ENCODE measurements at places on chromosomes 3 and 15. TPM values are rescaled to one million over a fixed set of nuclear protein-coding genes. Genes with fewer than 3 reads are reported as not detected.
A peak's percentile ranks its signal among the peaks of the same experiment; 100 is the strongest.

KCNAB1 gene
- total RNA-seq: 0.40 TPM

BCHE gene
- total RNA-seq: 0.20 TPM

FANCD2OS gene
- total RNA-seq: not detected

AGTR1 gene
- total RNA-seq: 0.07 TPM

GOLGA8T gene
- not detected for total RNA-seq

SI gene
- total RNA-seq: not detected

KCNH8 gene
- 0.02 TPM for total RNA-seq

SAMMSON gene
- total RNA-seq: 1.3 TPM

TIPARP gene
- 14.6 TPM for total RNA-seq

XCR1 gene
- not detected for total RNA-seq

FGD5 gene
- total RNA-seq: 0.13 TPM

RTP2 gene
- not detected for total RNA-seq

PGBD4 gene
- 2.2 TPM for total RNA-seq

GNB4 gene
- 27.9 TPM for total RNA-seq

PSTPIP1 gene
- total RNA-seq: not detected

DNA sequence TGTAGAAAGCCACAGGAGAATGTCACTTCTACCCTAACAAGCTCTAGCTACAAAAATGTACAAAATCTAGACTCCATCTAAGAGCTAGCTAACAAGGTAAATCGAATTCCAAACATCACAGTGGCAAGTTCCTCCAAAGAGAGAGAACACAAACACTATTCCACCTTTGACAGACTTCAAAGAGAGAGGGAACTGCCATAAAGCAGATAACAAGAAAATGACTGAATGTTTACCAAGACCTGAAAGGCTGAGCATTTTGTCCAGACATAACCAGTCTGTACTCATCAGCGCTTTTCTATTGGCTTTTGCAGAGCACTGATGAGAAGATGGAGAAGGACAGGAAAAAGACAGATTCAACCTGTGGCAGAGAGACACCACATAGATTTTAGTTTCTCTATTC, 1419.6 kb upstream of the ALCAM start:
- H3K4me1 ChIP-seq: no peaks in the 10 kb centered on the region
- DNase-seq: no peak
- H3K27ac ChIP-seq: no peak overlapping the region
- H3K36me3 ChIP-seq: no peaks in the 10 kb centered on the region

- no peak overlapping the region for H3K4me3 ChIP-seq
- H3K27ac ChIP-seq: no peak overlapping the region
- no peaks in the 10 kb centered on the region for H3K4me1 ChIP-seq
- no peaks in the 10 kb centered on the region for H3K36me3 ChIP-seq
- DNase-seq: no peak
- H3K27me3 ChIP-seq: no peaks in the 10 kb centered on the region
These were observed 734.0 kb upstream of the NR2F2 start for GRCh38 chr15:95596496-95596895.

GRCh38 chr3:14139771-14140170, 14.9 kb downstream of the TMEM43 start:
- H3K27ac ChIP-seq: no peak overlapping the region
- peaks cover 66% of the 10 kb centered on the region for H3K36me3 ChIP-seq
- no peaks in the 10 kb centered on the region for H3K27me3 ChIP-seq
- peaks cover 11% of the 10 kb centered on the region for H3K4me1 ChIP-seq

DNA sequence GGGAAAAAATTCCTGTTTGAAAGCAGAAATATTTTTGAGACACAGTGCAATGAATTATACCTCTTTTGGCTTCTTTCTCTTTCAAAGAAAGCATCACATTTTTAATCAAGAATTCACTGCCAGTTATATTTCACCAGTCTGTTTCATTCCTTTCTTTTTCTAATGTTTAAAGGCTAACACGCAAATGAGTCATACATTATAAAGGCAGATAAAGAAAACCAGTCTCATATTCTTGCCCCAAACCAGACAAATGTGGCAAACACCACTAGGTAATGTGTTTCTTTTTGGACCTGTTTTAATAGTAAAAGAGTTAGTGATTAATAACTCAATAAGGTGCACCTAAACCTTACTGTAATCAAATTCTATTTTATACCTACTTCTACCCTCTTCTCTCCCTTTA, 83.8 kb downstream of the PLOD2 start:
- H3K27ac ChIP-seq: no peak overlapping the region
- H3K4me1 ChIP-seq: no peaks in the 10 kb centered on the region
- no peak for DNase-seq

GRCh38 chr3:5520237-5520636, 332.7 kb downstream of the EDEM1 start:
- peak; percentile 71 for DNase-seq
- H3K4me1 ChIP-seq: no peaks in the 10 kb centered on the region
- no peaks in the 10 kb centered on the region for H3K36me3 ChIP-seq
- no peaks in the 10 kb centered on the region for H3K27me3 ChIP-seq
- no peak overlapping the region for H3K4me3 ChIP-seq

- H3K4me3 ChIP-seq: no peak overlapping the region
- no peaks in the 10 kb centered on the region for H3K27me3 ChIP-seq
- no peak for DNase-seq
- H3K27ac ChIP-seq: no peak overlapping the region
- H3K36me3 ChIP-seq: no peaks in the 10 kb centered on the region
These were observed 786.5 kb downstream of the PDCD6IP start for GRCh38 chr3:34584971-34585370.

DNA sequence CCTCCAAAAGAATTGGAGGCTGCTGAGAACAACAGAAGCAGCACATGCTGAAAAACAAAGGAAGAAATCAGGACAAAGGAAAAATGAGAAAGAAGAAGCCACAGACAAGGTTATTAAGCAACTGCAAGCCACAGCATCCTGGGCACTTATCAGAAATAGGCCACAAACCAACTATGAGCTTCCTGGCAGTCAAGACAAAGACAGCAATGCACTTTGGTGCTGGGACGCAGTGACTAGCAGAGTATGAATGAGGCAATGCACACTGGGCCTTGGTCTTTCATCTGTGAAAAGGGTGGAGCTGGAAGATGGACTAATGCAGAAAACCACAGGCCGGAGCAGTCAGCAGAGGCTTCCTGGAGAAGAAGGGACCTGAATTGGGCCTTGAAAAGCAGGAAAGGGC, 56.0 kb upstream of the LINGO1 start:
- H3K36me3 ChIP-seq: no peaks in the 10 kb centered on the region
- no peak for DNase-seq
- H3K4me1 ChIP-seq: 0 out of 2 replicates have a peak, but pooled peaks cover 3% of the 10 kb centered on the region
- no peak overlapping the region for H3K27ac ChIP-seq
- no peak overlapping the region for H3K4me3 ChIP-seq

GRCh38 chr3:5058471-5058951, 63.6 kb upstream of the ARL8B start:
- peaks cover 36% of the 10 kb centered on the region for H3K4me1 ChIP-seq
- no peak overlapping the region for H3K27ac ChIP-seq
- no peak overlapping the region for H3K4me3 ChIP-seq
- no peaks in the 10 kb centered on the region for H3K36me3 ChIP-seq
- no peaks in the 10 kb centered on the region for H3K27me3 ChIP-seq

DNA sequence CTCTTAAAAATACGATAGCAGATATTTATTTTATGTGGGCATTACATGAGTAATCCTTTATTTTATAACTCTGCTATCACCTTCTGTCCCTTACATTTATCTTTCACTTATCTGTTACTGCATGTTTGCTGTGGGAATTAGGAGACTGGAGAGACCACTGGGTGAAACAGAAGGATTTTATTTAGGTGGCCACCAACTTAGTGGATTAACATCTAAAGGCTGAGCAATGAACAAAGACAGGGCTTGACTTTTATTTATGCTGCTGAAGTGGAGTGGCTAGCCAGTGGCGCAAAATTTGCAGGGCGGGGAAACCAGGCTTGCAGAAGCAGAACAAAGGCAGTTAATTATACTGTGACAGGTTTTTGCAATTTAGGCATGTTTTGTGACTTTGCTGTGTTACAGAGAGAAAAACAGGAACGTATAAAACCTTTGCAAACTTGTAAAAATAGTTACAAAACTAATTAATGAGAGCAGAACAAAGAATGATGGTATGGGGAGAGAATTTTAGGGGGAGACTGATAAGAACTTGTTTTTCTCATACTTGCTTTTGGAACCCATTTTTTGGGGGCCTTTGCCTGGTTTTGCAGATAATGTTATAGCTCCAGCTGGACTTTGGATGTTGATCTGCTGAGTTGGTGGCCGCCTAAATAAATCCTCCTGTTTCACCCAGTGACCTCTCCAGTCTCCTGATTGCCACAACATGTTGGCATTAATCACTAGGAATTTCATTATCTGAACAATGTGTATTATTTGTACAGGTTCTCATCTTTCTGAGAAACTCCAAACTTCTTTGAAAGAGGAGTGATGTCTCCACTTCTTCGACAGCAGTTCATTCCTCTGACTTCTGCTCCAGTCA, 18.0 kb downstream of the KLHL24 start:
- no peak overlapping the region for H3K27ac ChIP-seq
- peaks cover 6% of the 10 kb centered on the region for H3K36me3 ChIP-seq
- DNase-seq: no peak
- no peaks in the 10 kb centered on the region for H3K4me1 ChIP-seq

GRCh38 chr3:151918253-151919029, 45.0 kb downstream of the SUCNR1 start:
- no peaks in the 10 kb centered on the region for H3K4me1 ChIP-seq
- no peak overlapping the region for H3K27ac ChIP-seq
- H3K27me3 ChIP-seq: no peaks in the 10 kb centered on the region
- no peak for DNase-seq

DNA sequence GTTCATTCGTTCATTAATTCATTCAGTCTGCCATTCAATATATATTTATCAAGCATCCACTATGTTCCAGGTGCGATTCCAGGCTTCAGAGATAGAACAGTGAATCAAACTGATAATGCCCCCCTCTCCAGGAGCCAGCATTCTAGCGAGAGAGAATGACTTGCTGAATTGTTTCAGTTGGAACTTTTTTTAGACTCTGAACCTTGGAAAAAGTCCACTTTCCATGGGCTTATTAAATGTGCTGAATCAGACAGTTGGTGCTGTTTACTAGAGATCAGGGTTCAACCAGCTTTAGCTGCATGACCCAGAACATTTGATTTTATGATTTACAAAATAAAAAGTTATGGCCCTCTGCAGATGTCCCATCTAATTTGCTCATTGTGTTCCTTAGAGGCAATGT, 213.2 kb downstream of the THSD4 start:
- DNase-seq: no peak
- no peak overlapping the region for H3K4me3 ChIP-seq

DNA sequence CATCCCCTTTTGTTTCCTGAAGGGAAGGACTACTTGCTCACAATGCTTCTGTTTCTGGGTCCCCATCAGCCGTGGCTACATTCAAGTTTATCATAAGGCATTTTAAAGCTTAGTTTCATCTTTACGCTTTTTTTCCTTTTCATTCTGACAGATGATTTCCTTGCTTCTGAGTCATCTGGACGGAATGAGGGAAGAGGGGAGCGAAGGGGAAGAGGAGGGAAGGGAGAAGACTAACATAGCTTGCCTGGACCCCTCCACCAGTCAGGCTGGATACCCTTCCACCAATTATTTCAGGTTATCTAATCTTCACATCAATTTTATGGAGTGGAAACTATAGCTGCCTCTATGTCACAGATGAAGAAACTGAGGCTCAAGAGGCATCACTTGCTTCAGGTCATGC, 27.6 kb downstream of the FAM3D start:
- H3K4me3 ChIP-seq: no peak overlapping the region
- H3K4me1 ChIP-seq: no peaks in the 10 kb centered on the region
- no peak for DNase-seq
- no peaks in the 10 kb centered on the region for H3K27me3 ChIP-seq

- no peaks in the 10 kb centered on the region for H3K36me3 ChIP-seq
- DNase-seq: no peak
- no peak overlapping the region for H3K27ac ChIP-seq
- no peaks in the 10 kb centered on the region for H3K27me3 ChIP-seq
- H3K4me3 ChIP-seq: no peak overlapping the region
These were observed 381.2 kb downstream of the WDR72 start for GRCh38 chr15:53378096-53378800.

- H3K4me1 ChIP-seq: no peaks in the 10 kb centered on the region
- H3K36me3 ChIP-seq: no peaks in the 10 kb centered on the region
- peaks cover 7% of the 10 kb centered on the region for H3K27me3 ChIP-seq
These were observed 27.8 kb downstream of the IL5RA start for GRCh38 chr3:3082234-3082924.

DNA sequence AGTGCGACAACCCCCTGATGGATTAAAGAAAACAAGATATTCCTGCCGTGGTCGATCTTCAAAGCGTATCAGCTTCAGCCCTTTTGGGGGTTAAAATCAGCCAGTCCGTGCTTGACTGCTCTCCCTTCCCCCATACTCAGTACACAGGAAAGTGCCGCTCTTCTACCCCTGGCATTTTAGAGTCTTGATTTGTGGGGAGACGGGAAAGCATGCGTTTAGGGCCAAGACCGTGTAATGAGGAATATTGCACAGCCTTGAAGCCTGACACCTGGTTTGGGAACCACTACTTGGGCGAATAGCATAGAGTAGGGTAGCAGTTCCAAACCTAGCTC, 540 bp upstream of the EDC3 start:
- H3K27ac ChIP-seq: peak overlapping the region; percentile 83
- DNase-seq: no peak
- H3K27me3 ChIP-seq: no peaks in the 10 kb centered on the region

GRCh38 chr3:13198264-13198879, 125.1 kb upstream of the IQSEC1 start:
- H3K27me3 ChIP-seq: peaks cover 62% of the 10 kb centered on the region
- H3K36me3 ChIP-seq: no peaks in the 10 kb centered on the region
- no peak overlapping the region for H3K27ac ChIP-seq

DNA sequence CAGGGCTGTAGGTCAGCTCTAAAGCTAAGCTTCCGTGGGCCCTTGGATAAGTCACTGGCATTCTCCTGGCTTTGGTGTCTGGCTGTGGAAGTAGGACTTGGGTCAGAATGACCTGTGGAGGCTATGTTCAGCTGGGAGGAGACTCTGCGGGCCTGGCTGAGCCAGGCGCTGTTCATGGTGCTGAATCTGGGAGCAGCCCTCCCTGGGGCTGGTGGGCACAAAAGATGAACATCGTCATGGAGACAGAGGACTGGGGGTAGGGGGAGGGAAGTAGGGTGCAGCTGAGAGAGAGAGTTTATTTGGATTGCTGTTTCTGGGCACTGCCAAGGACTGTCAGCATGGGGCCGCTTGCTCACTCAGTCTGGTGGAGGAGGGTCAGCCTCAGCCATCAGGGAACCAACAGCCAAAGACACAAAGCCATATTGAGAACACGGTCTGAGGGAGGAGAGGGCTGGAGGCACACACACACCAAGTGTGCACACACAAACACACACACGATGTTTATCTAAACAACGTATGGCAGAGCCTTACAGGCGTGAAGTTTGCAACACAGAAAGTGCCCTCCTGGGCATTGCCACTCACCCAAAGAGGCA, 120.7 kb upstream of the LINGO1 start:
- no peaks in the 10 kb centered on the region for H3K36me3 ChIP-seq
- H3K27me3 ChIP-seq: no peaks in the 10 kb centered on the region
- no peak overlapping the region for H3K27ac ChIP-seq
- H3K4me3 ChIP-seq: no peak overlapping the region
- H3K4me1 ChIP-seq: peaks cover 12% of the 10 kb centered on the region
- DNase-seq: peak; percentile 57

GRCh38 chr15:47484059-47484458, 233.2 kb upstream of the SEMA6D start:
- H3K36me3 ChIP-seq: no peaks in the 10 kb centered on the region
- DNase-seq: no peak
- no peak overlapping the region for H3K27ac ChIP-seq
- H3K4me3 ChIP-seq: no peak overlapping the region
- H3K4me1 ChIP-seq: no peaks in the 10 kb centered on the region
